ENCODE measurements at places on chromosomes 11 and 22.

DNA sequence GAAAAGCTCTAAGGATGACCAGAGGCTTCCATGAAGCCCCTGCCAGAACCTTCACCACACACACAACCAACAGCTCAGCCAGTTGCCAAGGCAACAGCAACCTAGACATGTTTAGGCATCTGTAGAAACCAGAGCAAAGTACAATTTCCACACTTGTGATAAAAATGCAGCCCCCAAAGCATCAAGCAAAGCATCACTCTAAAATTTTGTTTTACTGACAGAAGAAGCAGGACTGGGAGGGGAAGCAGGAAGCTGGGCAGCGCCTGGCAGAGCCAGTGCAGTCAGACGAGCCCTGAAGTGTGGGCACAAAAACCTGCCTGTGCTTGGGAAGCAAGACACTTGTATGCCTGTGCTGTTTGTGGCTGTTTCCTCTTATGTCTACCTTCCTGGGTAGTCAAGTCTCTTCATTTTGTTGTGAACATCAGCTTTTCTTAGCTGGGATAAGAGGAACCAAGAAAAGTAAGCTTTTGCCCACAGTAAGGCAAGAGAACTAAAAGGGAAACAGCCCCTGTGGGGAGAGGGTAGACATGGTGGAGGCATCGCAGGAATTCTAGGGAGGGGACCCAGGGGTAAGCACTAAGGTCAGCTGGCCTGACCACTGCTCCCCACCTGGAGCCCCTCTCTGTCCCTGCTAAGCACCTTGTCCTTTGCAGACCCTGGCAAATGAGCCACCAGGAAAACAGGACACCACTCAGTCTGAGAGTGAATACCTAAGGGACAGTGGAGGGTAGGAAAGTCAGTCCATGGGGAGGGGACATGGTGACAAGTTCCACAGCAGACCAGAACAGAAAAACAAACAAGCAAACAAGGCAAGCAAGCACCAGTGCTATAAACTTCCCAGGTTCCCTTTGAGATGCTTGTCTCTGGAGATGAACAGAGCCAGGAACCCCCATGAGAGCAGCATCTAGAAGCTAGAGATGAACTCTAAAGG lies 13.4 kb downstream of the PACSIN2 start:
- peak; percentile 5 for DNase-seq

GRCh38 chr11:111303461-111303860 lies 5.1 kb downstream of the POU2AF3 start:
- DNase-seq, result no peak

DNA sequence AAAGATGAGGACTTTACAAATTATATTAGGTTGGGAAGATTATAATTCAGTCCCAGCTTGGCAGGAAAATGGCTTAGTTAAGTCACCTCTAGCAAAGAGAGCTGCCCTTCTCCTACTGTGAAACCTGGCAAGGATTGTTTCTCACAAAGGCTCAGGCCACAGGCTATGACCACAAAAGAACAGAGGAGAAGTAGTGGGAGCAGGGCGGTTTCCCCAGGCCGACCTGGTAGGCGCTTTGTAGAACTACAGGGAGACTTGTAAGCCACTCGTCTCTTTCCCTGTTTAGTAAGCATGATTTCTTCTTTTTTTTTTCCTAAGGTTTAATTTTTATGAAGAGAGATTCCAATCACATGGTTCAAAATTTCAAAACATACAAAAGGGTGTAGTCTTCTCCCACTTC lies 4.6 kb downstream of the SNAP29 start:
- peak; percentile 6 for DNase-seq

GRCh38 chr11:3896644-3897043 lies 41.2 kb downstream of the STIM1 start:
- peak; percentile 18 for DNase-seq
